Amniotic stem cell (primary cell): ENCODE measurements at places on chromosomes 5 and 9.

GRCh38 chr5:125140855-125141254 is 394.4 kb upstream of the ZNF608 start:
- peak; percentile 63 for DNase-seq

- no peak for DNase-seq
These were observed 22.4 kb downstream of the ARPC5L start for GRCh38 chr9:124884376-124884775.

- DNase-seq = peak; percentile 66
These were observed 21.3 kb downstream of the KCTD16 start for GRCh38 chr5:144191998-144192397.

GRCh38 chr5:161545344-161546094 is 1.0 kb downstream of the GABRB2 start:
- DNase-seq = no peak

GRCh38 chr5:44183753-44184152 is 205.5 kb downstream of the FGF10 start:
- no peak for DNase-seq

- DNase-seq = no peak
These were observed 18.2 kb downstream of the RIOK2 start for GRCh38 chr5:97164846-97165245.

DNA sequence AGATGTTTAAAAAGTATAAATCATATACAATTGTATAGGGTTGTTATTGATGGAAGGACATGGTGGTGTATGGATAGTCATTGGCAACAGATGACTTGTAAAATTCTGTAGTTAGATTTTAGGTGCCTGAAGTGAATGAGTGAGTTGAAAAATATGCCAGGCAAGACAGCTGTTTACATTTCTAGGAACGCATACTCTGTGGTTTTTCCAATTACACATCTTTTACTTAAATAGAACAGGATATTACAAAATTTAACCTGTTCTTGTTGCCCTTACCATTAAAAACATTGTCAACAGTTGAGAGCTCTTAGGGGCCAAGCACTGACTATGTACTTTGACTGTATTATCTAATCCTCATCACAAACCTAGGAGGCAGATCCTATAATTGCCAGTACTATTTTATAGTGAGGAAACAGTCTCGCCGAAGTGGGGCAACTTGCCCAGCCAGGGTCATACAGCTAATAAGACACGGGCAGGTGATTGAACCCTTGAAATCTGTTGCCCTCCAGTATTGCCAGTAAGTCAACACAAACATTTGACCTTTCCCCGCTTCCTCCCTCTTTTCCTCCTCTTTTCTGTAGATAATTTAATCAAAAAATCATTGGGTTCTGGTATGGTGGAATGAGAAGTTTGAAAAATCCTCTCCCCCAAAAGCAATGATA is 88.6 kb downstream of the MACROH2A1 start:
- peak; percentile 3 for DNase-seq

- no peak for DNase-seq
These were observed 82.6 kb downstream of the WNK2 start for GRCh38 chr9:93266521-93267001.

DNA sequence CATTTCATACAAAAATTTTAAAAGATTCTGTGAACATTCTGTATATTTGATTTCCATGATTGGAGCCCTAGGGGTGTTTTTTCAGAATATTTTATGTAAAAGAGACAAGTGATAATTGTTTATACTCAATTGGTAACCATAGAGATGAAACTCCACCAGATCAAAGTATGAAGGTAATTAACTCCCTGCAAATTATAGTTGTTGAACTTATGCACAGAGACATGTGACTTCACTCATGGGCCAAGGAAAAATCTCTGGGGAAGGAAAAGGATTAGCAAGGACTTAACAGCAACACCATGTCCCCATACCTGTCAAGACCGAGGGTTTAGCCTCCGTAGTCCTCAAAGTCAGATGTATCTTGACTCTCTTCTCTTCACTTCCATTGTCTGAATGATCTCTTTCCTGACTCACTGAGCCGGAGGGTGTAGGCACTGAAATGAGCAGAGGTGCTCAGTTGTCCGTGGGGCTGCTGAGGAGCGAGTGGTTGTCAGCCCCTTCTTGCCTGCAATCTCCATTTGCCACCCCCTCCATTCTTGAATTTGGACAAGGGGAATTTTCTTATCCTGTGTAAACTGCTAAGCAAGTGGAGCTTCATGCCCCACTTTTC is 17.5 kb upstream of the CXCL14 start:
- DNase-seq = no peak

- no peak for DNase-seq
These were observed 58.8 kb downstream of the FAM78A start for GRCh38 chr9:131217331-131218031.

- no peak for DNase-seq
These were observed 13.2 kb upstream of the SLC25A48 start for GRCh38 chr5:135821061-135821801.

DNA sequence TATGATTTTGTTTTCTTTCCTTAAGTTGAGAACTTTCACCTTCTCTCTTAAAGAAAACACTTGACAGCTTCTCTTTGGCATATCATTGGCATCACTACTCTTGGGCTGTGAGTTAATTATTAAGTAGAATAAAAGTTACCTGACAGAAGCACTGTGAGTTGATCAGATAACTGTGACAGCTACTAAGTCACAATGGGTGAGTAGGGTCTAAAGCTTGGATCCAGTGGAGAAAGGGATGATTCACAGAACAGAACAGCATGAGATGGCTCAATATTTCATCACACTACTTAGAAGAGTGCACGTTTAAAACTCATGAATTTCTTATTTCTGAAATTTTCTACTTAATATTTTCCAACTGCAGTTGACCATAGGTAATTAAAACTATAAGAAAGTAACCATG is 268.5 kb upstream of the NMUR2 start:
- DNase-seq = no peak

DNA sequence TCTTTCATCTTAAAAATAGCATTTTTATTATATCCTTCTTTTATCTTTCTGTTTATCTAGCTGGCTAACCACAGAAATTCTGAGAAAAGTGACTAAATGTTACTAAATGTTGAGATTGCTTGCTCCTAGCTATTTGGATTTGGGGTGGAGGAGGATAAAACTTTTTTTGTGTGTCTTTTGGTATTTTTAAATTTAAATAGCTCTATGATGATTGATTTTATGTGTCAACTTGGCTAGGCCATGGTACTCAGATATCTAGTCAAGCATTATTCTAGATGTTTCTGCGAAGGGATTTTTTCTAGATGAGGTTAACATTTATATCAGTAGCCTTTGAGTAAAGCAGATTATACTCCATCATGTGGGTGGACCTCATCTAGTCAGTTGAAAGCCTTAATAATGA is 75.0 kb downstream of the GCNT1 start:
- DNase-seq = peak; percentile 32

GRCh38 chr9:130940693-130941576 is 1.9 kb upstream of the FIBCD1 start:
- DNase-seq = no peak

DNA sequence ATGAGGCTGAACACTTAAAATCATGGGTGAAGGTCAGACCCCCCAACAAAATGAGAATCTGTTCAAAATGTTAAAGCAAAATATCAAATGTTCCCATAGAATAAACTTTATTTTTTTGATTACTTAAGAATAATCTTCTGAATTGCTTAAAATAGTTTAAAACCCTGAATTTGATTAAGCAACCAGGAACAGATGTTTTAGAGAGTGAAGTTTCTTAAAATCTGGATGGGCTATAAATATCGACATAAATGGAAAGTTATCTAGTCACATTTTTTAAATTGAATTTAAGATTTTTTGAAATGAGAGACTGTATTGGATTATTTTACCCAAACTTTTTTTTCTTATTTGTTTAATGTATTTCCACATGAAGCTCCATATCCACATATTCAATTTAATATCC is 98.5 kb downstream of the ADAMTS12 start:
- no peak for DNase-seq

- DNase-seq = no peak
These were observed 438.7 kb downstream of the NTRK2 start for GRCh38 chr9:85108229-85108628.

GRCh38 chr5:81779125-81779915 is 28.4 kb upstream of the SSBP2 start:
- DNase-seq = no peak

GRCh38 chr5:42720251-42720650 is 36.4 kb upstream of the CCDC152 start:
- no peak for DNase-seq

DNA sequence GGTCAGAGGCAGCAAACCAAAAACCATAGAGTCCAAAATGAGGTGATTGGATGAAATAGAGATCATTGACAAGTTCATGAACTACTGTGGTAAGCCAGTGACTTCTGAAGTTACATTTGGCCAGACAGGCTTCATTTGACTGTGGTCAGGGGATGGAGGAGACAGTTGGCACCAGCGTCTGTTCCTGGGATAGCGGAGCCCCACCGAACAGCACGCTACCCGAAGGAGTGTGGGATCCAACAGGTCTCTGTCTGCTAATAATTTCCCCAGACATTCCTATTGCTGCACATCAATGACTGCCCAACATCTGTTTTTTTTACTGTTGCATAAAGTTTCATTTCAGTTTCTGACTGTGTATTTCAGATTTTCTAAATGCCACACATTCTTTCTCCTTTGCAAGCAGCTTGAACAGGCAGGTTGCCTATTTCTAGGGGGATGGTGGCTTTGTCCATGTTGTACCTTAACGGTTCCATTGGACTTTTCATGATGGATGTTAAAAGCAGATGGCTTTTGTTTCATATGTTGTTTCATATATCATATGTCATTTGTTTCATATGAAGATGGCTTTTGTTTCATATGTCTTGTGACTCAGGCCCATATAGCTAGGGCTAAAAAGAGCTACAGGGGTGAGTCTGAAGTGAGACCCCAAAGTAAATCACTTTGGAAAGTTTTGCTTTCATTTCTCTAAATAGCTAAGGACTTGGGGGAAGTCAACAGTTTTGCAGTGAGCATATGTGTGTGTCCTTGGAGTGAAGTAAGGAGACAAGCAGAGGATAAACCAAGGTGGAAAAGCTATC is 180.8 kb downstream of the GOLPH3 start:
- DNase-seq = no peak
